Naive B cell (primary cell): ENCODE measurements at places on chromosomes 3 and 15.

- no peak for DNase-seq
Measured at GRCh38 chr15:40454904-40455391, 14.2 kb downstream of the BAHD1 start.

- DNase-seq, result no peak
Measured at GRCh38 chr3:73626106-73626505, 1.4 kb upstream of the PDZRN3 start.

- peak; percentile 8 for DNase-seq
Measured at GRCh38 chr3:181326637-181327223, 337.2 kb upstream of the DNAJC19 start.

DNA sequence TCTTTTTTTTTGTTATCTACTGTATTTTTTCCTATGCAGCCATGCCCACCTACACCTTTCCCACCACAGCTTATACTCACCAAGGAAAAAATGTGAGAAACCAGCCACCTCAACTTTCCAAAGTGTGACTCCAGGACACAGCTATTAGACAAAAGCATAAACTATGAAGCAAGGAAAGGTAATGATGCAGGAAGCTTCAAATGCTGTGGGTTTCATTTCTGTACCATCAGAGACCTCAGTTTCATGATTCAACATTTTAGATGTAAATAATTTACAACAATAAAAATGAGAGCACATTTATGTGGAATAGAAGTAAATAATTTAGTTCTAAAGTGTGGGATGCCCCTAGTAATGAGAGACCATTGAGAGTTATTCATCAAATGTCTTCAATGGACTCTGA is 115.1 kb downstream of the CDIN1 start:
- no peak for DNase-seq

DNA sequence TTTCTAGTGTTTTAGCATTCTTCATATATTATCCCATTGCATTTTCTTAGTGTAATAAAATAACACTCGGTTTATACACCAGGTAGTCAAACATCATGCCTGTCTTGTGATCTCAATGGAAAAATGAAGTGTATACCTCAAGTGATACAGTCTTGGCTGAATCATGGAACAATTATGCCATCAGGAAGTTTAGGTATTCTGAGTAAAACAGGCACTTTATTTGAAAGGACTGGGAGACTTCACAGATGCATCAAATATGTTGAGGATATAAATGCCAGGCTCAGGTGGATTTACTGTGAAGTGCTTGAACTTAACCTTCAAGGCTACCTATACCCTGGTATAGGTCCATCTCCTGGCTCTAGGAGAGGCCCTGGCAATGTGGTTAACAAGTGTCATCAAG is 8.5 kb downstream of the TGFBR2 start:
- no peak for DNase-seq

DNA sequence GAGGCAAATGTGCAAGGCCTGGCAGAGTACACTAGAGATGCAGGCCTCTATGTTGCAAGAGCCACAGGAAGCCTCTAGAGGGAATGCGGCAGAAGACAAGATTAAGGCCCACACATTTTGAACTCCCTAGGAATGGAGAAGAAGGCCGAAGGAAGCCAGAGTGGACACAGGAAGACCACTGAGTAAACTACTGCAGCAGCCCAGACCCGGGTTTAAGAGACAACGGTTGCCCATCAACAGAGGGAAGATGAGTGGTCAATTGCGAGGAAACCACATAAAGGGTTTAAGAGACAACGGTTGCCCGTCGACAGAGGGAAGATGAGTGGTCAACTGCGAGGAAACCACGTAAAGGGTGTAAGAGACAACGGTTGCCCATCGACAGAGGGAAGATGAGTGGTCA is 14.6 kb downstream of the CHSY1 start:
- no peak for DNase-seq

DNA sequence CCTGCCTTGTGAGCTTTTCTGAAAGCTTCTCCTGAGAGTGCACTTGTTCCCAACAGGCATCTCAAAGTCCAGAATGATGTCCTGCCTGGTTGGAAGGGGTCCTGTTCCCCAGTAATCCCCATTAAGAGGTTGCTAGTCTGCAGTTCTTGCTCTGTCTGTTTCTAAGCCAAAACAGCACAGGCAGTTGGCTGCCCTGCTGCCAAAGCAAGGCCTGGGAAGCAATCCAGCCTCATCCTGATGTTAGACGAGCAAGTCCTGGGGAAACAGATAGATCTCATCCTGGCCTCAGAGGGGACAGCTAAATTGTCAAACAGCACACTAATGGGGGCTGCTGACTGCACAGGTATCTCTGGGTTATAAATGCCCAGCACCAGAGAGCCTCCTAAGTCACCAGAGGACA is 198.0 kb downstream of the EPHB1 start:
- no peak for DNase-seq

DNA sequence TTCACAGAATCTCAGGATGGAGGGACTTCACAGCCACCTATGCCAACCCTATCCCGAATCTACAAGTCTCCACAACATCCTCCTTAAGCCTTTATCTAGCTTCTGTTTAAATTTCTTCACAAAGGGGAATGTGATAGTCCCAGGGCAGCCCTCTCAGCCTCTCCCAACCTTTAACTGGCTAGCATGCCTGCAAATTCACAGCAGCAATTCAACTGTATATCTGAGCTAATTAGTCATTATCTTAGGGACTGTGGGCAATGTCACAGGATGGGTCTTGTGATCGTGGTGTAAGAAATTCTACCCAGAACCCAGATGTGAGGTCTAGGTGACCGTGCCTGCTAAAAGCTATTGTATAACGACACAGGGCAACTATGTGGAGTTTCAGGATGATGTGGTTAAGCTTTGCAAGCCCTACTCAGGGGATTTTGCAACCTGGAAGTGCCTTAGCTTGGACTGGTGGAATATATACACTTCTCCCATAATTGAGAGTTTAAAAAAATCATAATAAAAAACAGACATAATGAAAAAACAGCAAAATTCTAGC is 65.5 kb upstream of the FBN1 start:
- DNase-seq, result no peak

GRCh38 chr15:25664761-25665160 is 198.4 kb downstream of the ATP10A start:
- DNase-seq, result no peak

- no peak for DNase-seq
Measured at GRCh38 chr3:133717424-133717823, 28.8 kb upstream of the TF start.

- DNase-seq, result no peak
Measured at GRCh38 chr3:4943549-4943948, 35.7 kb upstream of the BHLHE40 start.

GRCh38 chr3:149038322-149038721 is 47.0 kb downstream of the GYG1 start:
- DNase-seq, result no peak

DNA sequence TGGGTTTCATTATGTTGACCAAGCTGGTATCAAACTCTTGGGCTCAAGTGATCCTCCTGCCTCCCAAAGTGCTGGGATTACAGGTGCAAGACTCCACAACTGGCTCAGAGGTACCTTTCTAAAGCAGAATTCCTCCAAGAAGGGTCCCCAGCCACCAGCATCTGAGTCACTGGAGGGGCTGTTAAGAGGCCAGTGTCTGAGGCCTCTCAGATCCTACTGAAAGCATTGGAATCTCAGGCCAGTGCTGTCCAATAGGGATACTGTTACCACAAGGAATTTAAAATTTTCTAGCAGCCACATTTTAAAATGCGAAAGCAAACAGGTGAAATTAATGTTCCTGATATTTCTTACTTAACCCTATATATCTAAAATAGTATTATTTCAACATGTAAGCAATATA is 1.3 kb downstream of the CAV3 start:
- DNase-seq, result no peak

GRCh38 chr3:13282358-13282985 is 137.7 kb downstream of the NUP210 start:
- DNase-seq, result no peak

DNA sequence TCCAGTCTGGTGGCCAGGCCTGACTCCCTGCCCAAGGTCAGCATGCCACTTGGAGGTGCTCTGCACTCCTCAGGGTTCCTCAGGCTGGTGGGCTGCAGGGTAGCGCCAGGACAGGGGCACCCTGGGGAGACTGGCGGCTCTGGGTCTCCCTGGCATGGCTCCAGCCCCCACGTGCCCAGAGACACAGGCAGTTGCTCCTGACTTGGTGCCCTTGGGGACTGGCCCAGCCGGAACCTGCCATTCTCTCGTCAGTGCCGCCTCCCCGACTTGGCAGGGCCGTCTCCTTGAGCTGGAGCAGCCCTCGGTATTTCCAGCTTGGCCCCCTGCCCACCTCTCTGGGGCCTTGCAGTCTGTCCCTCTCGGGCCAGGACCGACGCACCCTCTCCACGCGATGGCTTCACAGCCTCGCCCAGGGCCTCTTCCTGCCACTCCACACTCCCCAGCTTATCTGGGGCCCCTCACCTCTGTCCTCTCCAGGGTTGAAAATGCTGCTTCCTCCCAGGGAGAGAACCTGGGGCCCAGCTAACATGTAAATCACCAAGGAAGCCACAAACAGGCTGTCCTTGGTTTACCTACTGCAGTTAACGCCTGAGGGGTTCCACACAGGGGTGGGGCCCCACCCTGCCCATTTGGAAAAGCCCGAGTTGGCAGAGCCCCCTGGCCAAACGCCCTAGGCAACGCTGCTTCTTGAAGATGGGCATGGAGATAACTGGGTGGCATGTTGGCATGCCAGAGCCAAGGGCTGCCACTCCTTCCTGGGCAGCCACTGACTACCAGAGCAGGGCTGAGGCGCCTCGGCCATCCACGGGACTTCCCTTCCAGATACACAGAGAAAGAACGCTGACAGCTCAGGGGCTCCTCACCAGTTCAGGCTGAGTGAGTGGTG is 61.4 kb downstream of the SMAD6 start:
- no peak for DNase-seq

DNA sequence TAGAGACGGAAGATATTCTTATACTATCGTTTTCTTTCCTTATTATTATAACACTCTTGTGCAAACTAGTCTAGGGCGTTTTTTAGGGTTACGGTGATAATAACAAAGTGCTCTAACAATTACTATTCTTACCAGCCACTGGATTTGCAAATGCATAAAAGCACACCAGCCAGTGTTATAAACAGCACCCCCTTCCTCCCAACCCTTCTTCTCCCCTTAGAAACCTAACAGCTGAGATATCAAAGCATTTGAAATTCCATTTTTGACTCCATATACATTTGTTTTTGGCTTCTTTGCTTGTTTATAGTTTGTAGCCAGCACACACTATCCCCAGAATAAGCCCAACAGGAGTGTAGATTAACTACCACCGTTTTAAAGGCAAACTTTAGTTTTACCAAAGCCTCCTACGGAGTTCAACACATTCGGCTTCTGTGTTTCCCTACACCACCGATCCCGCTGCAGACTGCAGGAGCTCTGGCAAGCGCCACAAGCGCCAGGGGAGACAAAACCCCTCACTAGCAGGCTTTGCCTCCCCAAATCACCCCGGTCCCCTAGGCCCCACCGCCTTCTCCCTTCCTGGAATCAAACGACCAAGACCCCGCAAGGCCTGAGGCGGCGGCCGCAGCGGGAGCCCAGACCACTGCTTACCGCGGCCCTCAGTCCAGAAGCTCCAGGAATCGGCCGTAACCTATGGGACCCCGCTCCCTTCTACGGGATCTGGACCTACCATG is 461 bp downstream of the COPB2 start:
- DNase-seq, result no peak

GRCh38 chr3:55090291-55090690 is 162.4 kb upstream of the LRTM1 start:
- DNase-seq, result no peak

DNA sequence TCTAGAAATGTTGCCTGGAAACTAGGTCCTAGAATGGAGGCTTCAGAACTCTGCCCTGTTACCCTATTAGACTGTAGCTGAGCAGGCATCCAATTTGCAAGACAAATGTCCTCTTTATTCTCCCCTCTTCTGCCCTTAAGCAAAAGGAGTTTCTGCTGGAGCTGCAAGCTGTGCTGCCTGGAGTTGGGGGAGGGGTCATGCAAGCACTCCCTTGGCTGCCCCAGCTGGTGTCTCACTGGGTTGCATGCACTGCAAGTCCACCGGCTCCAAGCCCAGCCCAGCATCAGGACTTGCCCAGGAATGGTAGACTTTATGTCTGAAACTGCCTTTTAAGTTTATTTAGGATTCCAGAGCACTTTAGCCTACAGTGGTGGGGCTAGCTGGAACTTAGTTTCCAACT is 15.7 kb upstream of the RBP2 start:
- no peak for DNase-seq

DNA sequence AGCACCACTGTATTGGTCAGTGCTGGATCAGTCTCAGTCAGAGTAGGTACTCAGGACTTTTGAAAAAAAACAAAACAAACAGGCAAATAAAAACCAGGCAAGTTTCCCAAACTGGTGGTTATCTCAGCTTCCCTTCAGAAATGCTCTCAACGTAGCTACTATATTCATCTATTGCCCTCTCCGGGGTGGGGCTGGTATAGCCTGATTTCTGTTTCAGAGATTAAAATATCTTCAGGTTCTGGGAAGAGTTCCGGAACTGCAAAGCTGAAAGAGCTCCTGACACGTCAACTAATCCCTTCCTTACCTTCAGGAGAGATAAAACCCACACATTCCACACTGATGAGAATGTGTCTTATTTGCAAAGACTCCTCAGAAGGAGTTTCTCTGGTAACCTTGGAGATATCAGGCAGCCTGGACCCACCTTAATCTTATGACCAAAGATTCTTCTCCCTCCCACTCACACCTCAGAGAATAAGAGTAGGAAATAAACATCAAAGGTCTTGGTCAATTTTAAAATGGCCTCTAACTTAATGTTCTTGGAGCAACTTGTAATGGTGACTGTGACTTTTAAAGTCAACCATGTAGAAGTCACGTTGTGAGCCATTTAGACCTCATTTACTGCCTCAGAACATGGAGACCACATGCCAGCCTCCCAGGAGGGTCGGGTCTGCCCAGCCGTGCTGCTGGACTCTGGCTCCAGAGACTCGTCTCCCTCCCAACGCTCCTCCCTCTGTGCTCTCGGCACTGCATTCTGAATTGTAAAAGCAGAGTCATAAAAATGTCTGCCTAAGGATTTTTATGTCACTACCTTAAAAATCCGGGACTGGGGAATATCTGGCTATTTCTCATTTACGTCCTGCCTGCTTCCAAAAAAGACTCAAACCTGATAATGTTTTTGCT is 53.8 kb downstream of the CDCP1 start:
- no peak for DNase-seq
